ENCODE measurements at places on chromosomes 13 and 19.

DNA sequence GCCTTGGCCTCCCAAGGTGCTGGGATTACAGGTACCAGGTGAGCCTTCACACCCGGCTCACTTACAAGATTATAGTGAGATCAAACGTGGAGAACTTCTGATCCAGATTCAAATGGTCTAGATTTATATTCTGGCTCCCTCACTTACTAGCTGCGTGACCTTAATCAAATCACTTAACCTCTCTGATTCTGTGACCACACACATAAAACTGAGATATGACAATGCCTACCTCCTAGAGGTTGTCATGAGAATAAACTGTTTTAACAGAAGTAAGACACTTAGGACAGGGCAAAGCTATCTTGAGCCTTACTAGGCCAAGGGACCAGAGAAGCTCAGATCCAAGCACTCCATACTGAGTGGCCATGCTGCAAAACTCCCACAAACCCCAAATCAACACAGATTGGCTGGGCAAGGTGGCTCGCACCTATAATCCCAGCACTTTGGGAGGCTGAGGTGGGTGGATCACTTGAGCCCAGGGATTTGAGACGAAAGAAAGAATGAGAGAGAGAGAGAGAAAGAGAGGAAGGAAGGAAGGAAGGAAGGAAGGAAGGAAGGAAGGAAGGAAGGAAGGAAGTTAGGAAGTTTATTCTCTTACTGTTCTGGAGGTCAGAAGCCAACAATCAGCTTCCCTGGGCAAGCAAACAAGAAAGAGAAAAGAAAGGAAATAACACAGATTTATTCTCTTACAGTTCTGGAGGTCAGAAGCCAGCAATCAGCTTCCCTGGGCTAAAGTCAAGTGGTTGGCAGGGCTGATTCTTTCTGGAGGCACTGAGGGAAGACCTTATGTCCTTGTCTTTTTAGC lies 46.1 kb upstream of the MAP3K10 start:
- no peaks in the 10 kb centered on the region for H3K36me3 ChIP-seq
- peaks cover 32% of the 10 kb centered on the region for H3K4me1 ChIP-seq
- no peak overlapping the region for H3K4me3 ChIP-seq
- peak overlapping the region; percentile 68 for H3K27ac ChIP-seq
- H3K27me3 ChIP-seq: peaks cover 2% of the 10 kb centered on the region

DNA sequence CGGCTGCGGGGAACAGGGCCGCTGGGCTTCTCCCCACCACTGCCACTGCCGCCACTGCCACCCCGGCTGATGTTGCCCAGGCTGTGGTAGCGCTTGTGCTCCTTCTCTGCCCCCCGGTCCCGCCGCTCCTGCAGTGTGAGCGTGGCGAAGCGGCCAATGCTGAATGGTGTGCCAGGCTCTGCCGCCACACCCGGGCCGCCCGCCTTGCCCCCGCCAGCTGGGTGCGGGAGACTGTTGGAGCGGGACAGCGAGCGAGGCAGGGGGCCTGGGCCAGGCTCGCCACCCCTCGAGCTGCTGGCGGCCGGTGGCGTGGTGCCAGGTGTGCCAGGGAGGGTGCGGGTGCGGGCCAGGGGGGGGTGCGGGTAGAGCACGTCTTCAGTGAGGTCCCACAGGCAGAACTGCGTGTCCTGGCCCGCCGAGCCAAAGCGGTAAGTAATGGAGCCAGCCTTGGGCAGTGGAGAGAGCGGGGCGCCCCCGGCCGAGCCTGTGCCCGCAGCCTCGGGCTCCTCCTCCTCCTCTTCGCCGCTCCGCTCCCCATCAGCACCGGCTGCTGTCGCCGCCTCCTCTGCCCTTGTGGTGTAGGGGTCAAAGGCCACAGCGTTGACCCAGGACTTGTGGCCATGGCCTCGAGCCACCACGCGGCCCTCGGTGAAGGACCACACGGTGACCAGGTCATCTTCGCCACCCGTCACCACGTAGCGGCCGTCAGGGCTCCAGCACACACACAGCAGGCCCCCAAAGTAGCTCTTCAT lies 3.7 kb upstream of the DMPK start:
- peaks cover 5% of the 10 kb centered on the region for H3K4me1 ChIP-seq
- no peak overlapping the region for H3K27ac ChIP-seq
- DNase-seq: no peak
- H3K4me3 ChIP-seq: no peak overlapping the region

- H3K27me3 ChIP-seq: no peaks in the 10 kb centered on the region
- peaks cover 22% of the 10 kb centered on the region for H3K36me3 ChIP-seq
- H3K4me3 ChIP-seq: peak overlapping the region; percentile 74
- peak overlapping the region; percentile 78 for H3K27ac ChIP-seq
These were observed 52.0 kb upstream of the NPAS1 start for GRCh38 chr19:46967578-46968032.

DNA sequence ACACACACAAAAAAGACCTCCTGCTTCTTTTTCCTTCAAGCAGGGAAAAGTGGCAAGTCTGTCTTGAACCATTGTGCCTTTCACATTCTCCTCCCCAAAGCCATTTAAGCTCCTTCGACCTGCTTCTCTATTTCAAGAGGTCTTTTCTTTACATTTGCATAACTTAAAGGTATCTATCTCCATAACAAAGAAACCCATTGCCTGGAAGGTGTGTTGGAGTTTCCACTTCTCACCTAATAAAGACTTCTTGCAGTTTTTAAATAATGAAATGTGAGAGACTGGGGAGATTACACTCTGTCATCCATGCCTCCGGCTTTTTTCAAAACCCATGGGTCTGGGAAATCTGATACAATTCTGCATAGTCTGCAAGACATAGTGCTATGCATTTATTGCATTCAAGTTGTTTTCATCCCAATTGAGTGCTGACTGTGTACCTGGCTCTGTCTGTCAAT lies 41.8 kb upstream of the NBEA start:
- H3K27me3 ChIP-seq: peaks cover 13% of the 10 kb centered on the region
- H3K4me1 ChIP-seq: no peaks in the 10 kb centered on the region
- no peaks in the 10 kb centered on the region for H3K36me3 ChIP-seq
- H3K4me3 ChIP-seq: no peak overlapping the region
- no peak for DNase-seq

DNA sequence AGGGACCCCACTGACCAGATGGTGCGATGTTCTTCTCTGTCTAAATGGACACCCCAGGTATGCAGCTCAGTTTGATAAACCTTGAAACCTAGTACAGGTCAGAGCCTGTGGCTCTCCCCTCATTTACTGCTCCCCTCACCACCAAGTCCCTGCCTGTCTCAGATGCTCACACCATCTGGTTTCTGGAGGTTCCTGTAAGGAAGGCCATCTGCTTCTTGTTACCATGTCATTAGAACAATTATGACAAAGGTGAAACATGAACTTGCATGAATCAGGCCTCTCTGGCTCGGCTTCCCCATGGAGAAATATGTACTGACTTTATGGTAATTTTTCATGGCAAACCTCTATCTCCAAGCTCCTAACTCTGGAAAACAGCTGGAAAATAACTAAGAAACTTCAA lies 965.7 kb downstream of the UQCRFS1 start:
- no peak overlapping the region for H3K27ac ChIP-seq
- H3K4me3 ChIP-seq: no peak overlapping the region
- no peaks in the 10 kb centered on the region for H3K27me3 ChIP-seq
- DNase-seq: no peak
- H3K4me1 ChIP-seq: no peaks in the 10 kb centered on the region

DNA sequence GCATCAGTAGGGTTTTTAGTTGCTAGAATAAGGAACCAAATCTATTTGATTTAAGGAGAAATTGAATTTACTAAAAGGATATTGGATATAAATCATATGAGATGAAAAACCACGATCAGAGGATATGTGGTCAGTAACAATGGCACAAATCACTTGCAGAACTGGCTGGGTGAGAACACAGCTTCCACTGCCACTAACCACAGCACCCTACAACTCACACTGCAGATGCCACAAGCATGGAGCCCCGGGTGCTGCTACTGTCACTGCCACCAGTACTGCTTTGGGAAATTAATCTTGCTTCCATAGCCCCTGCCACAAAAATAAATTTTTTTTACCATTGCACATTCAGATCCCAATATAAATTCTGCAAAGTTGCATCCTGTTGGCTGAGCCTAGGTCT lies 40.6 kb upstream of the KLF12 start:
- peaks cover 7% of the 10 kb centered on the region for H3K27me3 ChIP-seq
- DNase-seq: no peak
- H3K36me3 ChIP-seq: no peaks in the 10 kb centered on the region
- H3K4me1 ChIP-seq: peaks cover 4% of the 10 kb centered on the region
- H3K4me3 ChIP-seq: no peak overlapping the region
- H3K27ac ChIP-seq: no peak overlapping the region

- peaks cover 18% of the 10 kb centered on the region for H3K27me3 ChIP-seq
- H3K4me1 ChIP-seq: peaks cover 18% of the 10 kb centered on the region
- H3K36me3 ChIP-seq: no peaks in the 10 kb centered on the region
- no peak for DNase-seq
- H3K4me3 ChIP-seq: no peak overlapping the region
These were observed 4.1 kb upstream of the TLE6 start for GRCh38 chr19:2973229-2973628.

GRCh38 chr13:93848247-93848646 lies 621.6 kb downstream of the GPC6 start:
- no peaks in the 10 kb centered on the region for H3K36me3 ChIP-seq
- no peak overlapping the region for H3K27ac ChIP-seq
- H3K27me3 ChIP-seq: no peaks in the 10 kb centered on the region

DNA sequence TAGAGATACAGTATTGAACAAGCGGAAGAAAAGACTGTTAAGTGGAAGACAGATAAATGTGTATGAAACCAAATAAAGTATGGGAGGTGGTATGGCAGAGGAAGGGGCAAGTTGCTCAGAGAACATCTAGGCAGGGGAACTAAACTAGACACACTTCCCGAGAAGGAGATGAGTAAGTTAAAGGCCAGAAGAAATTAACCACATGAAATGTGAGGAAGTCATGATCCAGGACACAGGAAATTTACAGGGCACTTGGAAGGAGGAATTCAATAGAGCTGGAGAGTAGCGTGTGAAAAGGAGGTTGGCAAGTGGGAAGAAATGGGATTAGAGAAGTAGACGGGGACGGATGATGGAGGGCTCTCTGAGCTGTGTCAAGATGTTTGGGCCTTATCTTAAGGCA lies 208.8 kb downstream of the COG6 start:
- peaks cover 1% of the 10 kb centered on the region for H3K36me3 ChIP-seq
- peaks cover 4% of the 10 kb centered on the region for H3K4me1 ChIP-seq
- no peak for DNase-seq

DNA sequence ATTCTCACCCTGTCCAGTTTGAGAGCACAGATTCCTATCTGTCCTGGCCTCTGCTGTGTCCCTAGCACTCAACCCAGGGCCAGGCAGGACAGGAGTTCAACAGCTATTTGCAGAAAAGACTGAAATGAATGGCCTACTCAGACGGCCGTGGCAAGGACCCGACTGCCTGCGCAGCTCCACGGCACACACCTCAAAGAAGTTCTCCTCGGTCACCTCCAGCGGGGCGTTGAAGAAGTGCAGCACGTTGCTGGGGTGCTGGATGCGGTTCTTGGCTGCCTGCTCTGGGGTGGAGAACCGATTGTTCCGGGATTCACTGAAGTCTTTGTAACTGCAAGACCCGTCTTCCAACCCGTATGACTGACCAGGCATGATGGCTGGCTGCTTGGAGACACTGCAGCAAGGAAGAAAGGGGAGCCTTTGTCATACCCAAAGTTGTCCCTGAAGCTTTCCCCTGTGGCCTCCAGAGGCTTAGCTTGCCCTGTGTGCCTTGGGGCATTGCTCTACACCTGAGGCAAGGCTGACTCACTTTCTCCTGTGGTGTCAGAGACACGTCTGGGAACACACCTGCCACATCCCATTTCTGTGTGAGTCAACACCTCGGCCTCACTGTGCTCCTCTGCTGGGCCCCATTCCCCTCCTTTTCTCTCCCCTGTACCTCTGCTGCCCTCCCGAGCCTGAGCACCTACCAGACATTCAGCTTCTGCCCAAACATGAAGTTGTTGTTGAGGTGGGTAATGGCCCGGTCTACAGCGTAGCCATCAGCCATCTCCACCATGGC lies 6.8 kb upstream of the ECH1 start:
- peaks cover 44% of the 10 kb centered on the region for H3K36me3 ChIP-seq
- peaks cover 28% of the 10 kb centered on the region for H3K4me1 ChIP-seq
- H3K27me3 ChIP-seq: no peaks in the 10 kb centered on the region
- H3K27ac ChIP-seq: peak overlapping the region; percentile 24
- no peak overlapping the region for H3K4me3 ChIP-seq
- DNase-seq: no peak

- no peak overlapping the region for H3K4me3 ChIP-seq
- no peak overlapping the region for H3K27ac ChIP-seq
- peaks cover 9% of the 10 kb centered on the region for H3K27me3 ChIP-seq
- H3K4me1 ChIP-seq: no peaks in the 10 kb centered on the region
- H3K36me3 ChIP-seq: no peaks in the 10 kb centered on the region
These were observed 88.5 kb upstream of the SIAH3 start for GRCh38 chr13:45940061-45940460.

GRCh38 chr19:58569943-58570670 lies 3.0 kb downstream of the MZF1 start:
- no peak overlapping the region for H3K4me3 ChIP-seq
- no peaks in the 10 kb centered on the region for H3K27me3 ChIP-seq
- no peak overlapping the region for H3K27ac ChIP-seq
- peaks cover 30% of the 10 kb centered on the region for H3K4me1 ChIP-seq

DNA sequence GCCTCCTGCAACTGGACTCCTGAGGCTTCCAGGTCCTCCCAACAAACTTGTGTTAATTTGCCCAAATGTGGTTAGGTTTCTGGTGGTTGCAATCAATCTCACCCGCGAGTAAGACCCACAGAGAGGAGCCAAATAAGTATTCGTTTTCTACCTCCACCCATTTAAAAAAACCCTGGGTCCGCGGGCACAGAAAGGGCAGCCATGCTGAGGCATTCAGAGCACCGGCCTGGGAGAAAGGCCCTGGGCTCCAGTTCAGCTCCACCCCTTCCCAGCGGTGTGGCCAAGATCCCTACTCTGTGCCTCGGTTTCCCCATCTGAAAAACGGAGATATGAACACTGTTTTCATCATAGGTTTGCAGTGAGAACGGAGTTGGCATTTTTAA lies 56.9 kb downstream of the PEPD start:
- H3K4me3 ChIP-seq: no peak overlapping the region
- no peaks in the 10 kb centered on the region for H3K4me1 ChIP-seq
- H3K27ac ChIP-seq: no peak overlapping the region
- no peaks in the 10 kb centered on the region for H3K36me3 ChIP-seq

DNA sequence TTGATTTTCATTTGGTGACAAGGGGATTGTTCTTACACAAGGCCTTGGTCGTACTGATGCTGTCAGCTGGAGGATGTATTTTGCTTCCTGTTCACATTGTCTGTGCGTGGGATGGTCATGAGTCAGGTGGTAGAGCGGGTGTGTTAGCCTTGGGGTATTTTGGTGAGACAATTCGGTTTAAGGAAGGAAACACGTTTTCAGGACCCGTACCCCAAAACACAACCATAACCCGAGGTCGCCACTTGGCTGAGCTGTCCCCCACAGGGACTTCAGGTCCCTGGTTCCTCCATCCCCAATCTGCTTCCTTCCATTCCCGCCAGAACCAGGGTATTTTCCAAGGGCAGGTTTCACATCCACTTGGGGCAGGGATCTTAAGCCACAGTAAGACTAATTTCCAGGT lies 15.0 kb downstream of the MYO9B start:
- H3K4me1 ChIP-seq: peaks cover 30% of the 10 kb centered on the region
- no peaks in the 10 kb centered on the region for H3K27me3 ChIP-seq
- peak overlapping the region; percentile 56 for H3K4me3 ChIP-seq
- H3K27ac ChIP-seq: peak overlapping the region; percentile 65
- DNase-seq: no peak
- peaks cover 21% of the 10 kb centered on the region for H3K36me3 ChIP-seq

Data from activated naive CD8-positive, alpha-beta T cell treated with anti-CD3 and anti-CD28 coated beads, Interleukin-2, amount 10 ng/mL, durations not matched to agents 7 days and 5 days (primary cell).